ENCODE measurements at places on chromosomes 7 and 10.

DNA sequence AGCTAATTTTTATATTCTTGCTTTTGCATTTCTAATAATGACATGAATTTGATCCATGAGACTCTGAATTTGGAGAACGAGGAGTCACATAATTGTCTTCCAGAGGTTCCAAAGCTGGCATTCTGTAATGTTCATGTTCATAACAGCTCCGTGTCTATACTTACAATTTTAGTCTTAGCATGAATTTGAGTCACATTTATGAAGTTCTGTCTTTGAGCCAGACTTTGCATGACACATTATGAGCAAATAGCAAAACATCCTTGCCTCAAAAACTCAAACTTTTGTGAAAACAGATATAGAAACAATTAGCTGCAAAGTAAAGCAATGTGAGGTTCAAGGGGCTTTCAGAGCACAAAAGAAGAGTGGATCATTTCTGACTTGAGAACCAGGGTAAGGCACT lies 44.5 kb upstream of the CAV2 start:
- no peak for DNase-seq

DNA sequence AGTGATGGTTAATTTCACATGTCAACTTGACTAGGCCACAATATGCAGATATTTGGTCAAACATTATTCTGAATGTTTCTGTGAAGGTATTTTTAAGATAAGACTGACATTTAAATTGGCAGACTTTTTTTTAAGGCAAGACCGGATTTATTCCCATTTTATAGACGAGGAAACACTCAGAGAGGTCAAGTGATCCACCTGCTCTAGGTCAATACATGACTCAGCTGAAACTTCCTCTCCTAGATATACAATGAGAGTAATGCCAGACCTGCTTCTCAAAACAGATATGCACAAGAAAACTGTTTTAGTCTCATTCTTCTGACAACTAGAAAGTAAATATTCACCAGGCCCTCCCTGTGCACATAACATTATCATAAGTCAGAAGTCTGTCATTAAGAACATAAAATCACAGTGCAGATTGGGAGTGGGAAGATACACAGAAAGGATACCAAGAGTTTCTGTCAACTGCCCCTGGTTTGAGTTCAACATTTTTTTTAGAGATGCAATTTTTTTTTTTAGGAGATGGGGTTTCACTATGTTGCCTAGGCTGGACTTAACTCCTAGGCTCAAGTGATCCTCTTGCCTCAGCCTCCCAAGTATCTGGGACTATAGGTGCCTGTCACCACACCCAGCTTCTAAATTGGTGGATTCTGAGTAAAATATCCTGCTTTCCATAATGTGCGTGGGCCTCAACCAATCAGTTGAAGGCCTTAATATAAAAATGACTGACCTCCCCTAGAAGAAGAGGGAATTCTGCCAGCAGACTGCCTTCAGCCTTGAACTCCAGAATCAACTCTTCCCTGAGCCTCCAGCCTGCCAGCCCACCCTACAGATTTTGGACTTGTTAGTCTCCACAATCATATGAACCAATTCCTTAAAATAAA lies 121.4 kb downstream of the ZFAND4 start:
- DNase-seq, result no peak

GRCh38 chr10:81920213-81920829 lies 45.3 kb downstream of the NRG3 start:
- no peak for DNase-seq

DNA sequence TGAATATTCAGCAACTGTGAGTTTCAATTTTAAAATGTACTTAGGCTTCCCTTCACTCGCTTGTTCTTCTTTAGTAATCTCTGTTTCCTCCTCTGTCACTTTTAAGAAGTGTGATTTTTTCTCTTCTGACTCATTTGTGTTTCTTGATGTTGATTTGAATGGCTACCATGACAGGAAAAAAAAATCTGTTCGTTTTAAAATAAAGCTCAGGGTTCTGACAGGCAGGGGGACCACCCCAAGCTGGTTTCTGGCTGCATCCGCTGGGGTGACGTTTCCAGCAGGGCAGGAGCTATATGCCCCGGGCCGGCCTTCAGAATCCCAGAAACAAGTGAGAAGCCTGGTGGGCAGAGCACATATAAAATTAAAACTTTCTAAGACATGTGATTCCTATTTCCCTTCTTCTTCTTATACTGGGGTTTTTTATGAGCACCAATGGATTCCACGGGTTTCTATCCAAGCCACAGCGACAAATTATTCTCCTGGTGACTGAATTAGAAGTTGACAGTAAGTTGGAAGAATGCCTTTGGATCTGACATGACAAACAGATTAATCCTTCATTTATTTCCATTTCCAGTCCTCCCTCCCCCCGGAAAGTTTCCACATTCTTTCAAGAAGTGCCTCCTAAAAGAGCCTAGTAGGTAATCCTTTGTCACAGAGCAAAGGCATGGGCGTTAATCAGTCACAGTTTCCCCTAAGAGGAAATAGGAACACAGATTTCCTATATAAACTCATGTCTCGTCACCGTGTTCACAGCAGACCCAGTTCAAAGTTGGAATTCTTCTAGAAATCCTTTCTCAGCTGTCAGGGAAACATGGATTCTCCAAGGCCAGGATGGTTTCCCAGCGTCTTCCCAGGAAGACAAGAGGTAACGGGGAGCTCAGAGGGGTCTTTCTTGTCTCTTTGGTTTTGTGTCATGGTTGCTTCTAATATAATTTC lies 79.9 kb downstream of the PTPRE start:
- no peak for DNase-seq

GRCh38 chr7:147170341-147171012 lies 1053.9 kb downstream of the CNTNAP2 start:
- DNase-seq, result no peak

DNA sequence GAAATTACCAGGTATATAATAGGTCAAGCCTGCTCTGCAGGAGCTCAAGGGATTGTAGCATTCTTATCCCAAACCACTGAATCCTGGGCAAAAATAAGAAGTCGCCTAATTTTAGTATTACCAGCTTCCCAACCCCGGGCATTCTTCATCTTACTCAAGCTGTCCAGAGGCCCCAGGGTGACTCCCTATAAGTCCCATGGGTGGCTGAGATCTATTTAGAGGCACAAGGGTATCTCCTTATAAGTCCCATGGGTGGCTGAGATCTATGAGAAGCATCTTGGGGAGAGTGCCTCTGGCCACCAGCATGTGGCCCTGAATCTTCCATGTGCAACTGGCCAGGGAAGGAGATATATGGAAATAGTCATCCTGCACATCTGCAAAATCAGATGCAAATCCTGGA lies 38.9 kb downstream of the PRSS2 start:
- DNase-seq, result no peak
